ENCODE measurements at places on chromosomes 4 and X. TPM values are rescaled to one million over a fixed set of nuclear protein-coding genes. Genes with fewer than 3 reads are reported as not detected.

TMEM35A gene
- total RNA-seq = 4.0 TPM

MAGEE2 gene
- total RNA-seq = 0.43 TPM

ATP8A1 gene
- 5.1 TPM for total RNA-seq

ZNF732 gene
- not detected for total RNA-seq

NPNT gene
- total RNA-seq = 141 TPM

DNA sequence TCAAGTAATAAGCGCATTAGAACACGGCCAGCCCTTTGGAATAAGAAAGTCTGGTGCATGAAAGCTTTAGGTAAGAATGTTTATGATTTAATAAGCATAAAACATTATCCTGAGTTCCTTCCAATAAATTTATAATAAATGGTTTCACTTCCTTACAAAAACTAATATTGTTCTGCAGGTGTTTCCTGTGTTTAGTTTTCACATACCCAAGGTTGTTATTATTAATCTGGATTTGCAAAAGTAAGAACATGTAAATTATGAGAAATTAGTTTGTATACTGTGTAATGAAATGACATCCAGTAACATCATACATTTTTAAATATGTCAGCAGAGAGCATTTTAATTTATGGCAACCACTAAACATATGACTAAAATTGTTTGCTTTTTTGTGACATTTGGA lies 72.1 kb downstream of the BANK1 start:
- DNase-seq = no peak

GRCh38 chrX:80016182-80016581 lies 1.6 kb downstream of the TBX22 start:
- DNase-seq = no peak

- no peak for DNase-seq
These were observed 477.6 kb upstream of the GRID2 start for GRCh38 chr4:91826186-91826585.

DNA sequence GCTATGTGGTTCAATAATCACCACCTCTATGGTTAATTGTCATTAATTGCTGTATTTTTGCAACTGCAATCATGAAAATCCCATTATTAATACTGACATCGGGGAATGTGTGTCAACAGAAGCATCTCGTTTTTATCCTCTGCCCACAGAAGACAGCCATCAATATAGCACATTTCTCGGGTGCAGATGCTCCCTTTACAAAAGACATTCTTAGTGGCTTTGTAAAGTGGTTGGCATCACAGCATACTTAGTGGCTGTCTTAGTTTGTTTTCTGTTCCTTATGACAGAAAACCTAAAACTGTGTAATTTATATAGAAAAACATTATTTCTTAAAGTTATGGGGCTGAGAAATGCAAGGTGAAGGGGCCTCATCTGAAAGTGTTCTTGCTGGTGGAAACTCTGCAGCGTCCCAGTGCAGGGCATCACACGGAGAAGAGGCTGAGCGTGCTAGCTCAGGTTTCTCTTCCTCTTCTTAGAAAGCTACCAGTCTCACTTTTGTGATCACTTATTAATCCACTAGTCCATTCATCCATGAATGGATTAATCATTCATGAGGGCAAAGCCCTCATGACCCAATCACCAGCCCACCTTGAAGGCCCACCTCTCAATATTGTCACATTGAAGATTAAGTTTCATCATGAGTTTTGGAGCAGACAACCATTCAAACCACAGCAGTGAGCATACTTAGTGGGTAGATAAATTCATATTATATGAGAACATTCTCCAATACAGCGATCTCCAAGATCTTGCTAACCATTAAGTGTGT lies 1067.7 kb upstream of the PABPC4L start:
- no peak for DNase-seq

DNA sequence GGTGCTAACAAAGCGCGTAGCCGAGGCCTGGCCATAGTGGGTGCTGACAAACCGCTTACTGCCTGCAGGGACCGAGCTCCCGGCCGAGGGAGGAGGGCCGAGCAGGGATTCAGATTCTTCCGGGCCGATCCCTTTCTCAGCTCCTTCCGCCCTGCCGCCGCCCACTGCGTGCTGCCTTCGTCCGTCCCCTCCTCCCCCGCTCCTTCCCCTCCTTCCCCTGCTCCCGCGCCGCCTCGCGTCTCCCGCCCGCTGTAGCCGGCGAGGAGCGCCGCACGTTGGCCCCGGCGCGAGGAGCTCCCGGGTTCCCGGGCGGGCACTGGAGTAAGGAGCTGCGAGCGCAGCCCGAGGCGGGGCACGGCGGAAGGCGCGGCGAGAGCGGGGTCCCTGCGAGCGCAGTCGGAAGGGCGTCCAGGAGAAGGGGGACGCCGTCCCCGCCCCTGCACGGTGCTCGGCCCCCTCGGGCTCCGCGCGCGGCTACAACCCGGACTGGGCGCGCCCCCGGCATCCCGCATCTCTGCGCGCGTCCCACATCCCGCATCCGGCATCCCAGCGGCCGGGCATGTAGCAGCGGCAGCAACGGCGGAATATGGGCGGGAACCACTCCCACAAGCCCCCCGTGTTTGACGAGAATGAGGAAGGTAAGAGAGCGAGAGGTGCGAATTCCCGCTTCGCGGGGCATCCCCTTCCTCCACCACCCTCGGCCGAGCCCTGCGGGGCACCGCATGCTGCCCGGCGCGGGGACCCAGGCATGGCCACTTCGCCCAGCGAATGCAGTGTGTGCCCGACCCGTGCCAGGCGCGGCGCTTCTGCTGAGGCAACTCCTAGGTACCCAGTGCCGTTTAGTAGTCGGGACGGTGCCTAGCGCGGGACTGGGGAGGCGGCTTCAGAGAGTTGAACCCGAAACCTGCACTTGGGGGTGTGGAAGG lies at the start of gene STK32B:
TSS of gene STK32B (plus strand) at position 203 of the 926 bp plus-strand sequence.
- DNase-seq = peak; percentile 66

DNA sequence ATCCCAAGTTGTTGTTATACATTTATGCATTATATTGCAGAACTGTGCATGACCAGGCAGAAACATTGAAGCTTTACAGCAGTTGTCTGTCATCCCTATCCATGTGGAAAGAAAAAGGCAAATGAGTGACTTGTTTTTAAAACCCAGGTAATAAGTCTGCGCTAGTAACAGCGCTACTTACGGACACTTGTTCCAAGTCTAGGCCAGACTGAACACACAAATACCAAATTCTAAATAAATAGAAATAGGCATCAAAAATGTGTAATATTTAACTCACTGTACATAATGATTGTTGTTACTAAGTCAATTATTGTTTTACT lies 548 bp upstream of the MAML3 start:
- DNase-seq = no peak

DNA sequence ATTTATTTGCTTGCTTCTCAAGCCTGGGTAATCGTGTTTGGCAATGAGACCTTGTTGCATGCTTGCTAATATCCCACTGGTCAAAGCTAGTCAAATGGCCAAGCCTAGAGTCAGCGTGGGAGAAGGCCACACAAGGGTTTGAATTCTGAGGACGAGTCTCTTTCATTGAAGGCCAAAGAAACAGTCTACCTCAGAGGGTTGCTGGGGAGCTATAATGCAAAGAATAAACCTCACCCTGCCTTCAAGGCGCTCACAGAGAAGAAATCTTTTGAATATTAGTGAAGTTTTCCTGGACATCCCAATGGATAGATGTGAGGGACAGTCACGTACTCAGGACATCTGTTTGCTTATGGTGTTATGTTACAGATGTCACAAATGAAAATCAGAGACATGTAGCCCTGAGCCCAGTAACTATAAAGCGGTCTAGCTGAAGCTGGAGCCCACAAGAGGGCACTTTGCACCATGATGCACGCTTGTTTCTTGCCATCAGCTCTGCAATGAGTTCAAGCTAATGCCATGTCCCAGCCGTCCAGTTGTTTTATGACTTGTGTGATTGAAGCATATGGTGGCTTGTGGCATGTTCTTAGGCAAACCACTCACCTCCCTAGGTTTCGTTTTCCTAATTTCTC lies 1.1 kb upstream of the TLR3 start:
- peak; percentile 80 for DNase-seq

GRCh38 chrX:71102292-71102691 lies 4.2 kb downstream of the CXorf65 start:
- no peak for DNase-seq
